ENCODE measurements at places on chromosomes 12 and 14.

DNA sequence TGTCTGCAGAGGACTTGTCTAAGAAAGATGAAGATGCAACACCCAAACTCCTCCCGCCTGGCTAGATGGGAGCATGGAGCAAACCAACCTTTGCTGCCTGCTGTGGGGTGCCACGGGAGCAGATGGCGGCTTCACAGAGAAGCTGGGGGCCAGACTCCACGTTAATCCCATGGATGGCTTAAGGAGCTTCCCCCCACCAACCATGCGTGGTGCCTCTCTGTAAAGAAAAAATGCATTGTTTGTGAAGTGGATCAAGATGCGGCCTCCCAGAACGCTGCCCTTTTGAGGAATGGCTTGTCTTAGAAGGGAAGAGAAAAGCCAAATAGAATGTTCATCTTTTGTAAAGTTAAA, 15.6 kb downstream of the MVK start:
- DNase-seq = no peak

GRCh38 chr12:7113389-7113871, 4.4 kb upstream of the C1RL start:
- DNase-seq = no peak

DNA sequence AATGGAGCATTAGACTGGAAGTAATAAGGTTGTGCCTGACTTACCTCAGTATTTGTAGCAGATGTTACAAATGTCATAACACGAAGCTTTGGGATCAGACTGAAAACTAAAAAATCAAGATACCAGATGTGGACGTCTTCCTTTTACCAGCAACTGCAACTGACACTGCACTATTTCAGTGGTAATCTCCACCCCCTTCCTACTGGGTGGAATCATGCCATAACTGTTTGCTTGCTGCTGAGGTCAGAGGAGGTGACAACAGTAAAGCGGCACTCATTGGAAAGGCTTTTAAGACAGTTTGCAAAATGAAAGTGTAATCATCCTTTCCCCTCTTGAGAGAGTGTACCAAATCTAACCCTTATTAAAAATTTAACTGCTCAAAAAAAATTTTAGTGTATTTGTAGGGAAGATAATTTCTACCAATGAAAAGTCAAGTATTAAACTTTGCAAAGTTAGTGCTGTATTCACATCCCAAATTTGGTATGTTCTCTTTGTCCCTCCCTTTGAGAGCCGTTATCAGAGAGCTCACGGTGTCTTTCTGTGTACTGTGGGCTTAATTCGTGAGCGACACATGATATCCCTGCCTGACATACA, 420.7 kb downstream of the NPAS3 start:
- DNase-seq = no peak

DNA sequence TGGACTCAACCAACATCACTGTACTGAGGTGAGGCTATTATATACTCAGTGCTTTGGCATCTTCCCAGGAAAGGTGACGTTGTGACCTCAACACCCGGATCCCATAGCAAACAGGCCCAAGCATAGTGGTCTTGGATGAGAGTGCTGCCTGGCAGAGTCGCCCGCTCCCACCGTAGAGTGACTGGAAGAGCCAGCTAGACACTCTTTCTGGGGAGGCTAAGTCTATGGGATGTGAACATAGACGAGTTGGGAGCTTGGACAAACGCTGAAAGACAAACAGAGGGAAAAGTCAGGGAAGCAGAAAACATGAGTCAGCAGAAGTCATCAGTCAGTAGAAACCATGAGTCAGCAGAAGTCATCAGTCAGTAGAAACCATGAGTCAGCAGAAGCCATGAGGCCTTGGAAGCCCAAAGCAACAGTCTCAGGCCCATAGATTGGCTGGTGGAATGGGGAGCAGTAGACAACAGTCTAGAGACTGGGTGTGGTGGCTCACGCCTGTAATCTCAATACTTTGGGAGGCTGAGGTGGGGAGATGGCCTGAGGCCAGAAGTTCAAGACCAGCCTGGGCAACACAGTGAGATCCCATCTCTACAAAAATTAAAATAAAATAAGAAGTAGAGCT, 66.4 kb upstream of the MAP1LC3B2 start:
- peak; percentile 30 for DNase-seq

GRCh38 chr14:41629876-41630275, 23.2 kb downstream of the LRFN5 start:
- DNase-seq = no peak

GRCh38 chr12:109446-109845, 42.9 kb downstream of the IQSEC3 start:
- DNase-seq = no peak

DNA sequence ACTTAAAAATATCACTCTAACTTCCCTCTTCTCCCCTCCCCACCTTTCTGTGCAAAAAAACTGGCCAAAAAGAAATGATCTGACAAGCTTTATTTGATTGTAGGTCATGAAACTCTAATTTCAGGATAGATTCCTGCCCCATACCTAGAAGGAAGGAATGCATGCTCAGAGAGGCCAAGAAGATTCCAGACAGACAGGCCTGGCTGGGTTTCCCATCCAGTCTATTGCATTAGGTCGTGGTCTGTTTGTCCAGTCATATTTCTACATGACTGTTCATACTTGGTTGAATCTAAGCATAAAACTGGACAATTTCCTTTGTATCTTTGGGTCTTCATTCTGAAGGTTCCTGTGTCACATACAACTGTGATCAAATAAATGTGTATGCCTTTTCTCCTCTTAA, 20.0 kb upstream of the SLC15A5 start:
- no peak for DNase-seq

GRCh38 chr12:113348849-113349536, 9.4 kb upstream of the PLBD2 start:
- no peak for DNase-seq

GRCh38 chr14:68203871-68204270, 384.3 kb downstream of the RAD51B start:
- DNase-seq = no peak

- DNase-seq = no peak
These were observed 1.9 kb upstream of the TSPAN9 start for GRCh38 chr12:3075315-3075714.

- no peak for DNase-seq
These were observed 113.6 kb downstream of the DAD1 start for GRCh38 chr14:22475381-22475780.

GRCh38 chr12:48671231-48671856, 10.7 kb downstream of the KANSL2 start:
- DNase-seq = no peak

DNA sequence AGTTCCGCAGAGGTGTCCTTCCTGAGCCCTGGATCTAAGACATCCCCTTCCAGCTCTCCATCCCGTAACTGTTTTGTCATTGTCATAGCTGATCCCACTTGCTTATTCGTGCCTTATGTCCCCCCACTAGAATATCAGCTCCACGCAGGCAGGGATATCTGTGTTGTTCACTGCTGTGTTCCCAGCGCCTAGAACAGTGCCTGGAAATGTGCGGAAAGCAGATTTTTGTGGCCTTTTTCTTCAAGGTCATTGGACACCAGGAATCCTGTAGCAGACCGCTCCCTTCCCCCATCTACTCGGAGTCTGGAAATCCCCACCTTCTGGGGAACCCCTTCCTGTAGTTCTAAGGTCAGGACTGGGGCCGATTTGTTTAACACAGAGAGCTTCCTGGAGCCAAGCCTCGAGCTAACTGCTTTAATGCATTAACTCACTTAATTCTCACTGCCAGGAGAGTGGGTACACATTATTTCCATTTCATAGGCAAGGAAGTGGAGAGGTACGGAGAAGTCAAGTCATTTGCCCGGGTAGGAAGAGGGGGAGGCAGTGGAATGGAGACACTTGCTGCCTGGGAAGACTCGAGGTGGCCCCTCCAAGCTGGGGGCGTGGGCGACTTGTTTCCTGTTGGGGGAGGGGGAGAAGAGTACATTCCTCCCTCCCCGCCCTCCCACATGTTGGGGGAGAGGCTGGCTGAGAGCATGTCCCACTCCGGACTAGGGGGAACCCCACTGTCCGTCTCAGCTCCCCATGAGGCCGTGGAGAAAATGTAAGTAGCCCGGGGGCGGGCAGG, 1.2 kb upstream of the SH2B3 start:
- DNase-seq = no peak

- no peak for DNase-seq
These were observed 32.3 kb upstream of the FICD start for GRCh38 chr12:108482717-108483212.

DNA sequence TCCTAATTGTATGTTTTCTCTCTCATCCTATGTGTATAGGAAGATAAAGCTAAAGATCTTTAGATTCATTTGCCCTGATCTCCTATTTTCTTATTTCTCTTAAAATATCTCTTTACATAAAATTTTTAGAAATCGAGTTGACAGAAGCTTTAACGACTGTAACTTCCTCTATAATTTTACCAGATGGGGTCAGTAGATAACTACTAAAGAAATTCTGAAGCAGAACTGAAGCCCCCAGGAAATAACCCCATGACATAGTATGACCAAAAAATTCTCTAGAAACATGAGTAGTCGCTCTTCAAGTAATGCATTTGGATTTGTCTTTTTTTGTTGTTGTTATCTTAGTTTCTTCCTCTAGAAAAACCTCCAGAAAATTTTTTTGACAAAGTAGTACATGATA, 288.0 kb downstream of the ERC1 start:
- DNase-seq = no peak

GRCh38 chr12:71764587-71765321, 10.1 kb downstream of the RAB21 start:
- no peak for DNase-seq

GRCh38 chr12:23576372-23576771, 373.1 kb downstream of the SOX5 start:
- DNase-seq = no peak

- no peak for DNase-seq
These were observed at the start of gene SDSL for GRCh38 chr12:113422030-113422885. Gene SDSL, plus strand, starts transcription at chr12:113422380. Its CDS starts 5,603 bp downstream, at chr12:113427983.

GRCh38 chr12:75542942-75543341, 31.5 kb upstream of the KRR1 start:
- DNase-seq = no peak

- DNase-seq = no peak
These were observed 229.4 kb downstream of the CHST11 start for GRCh38 chr12:104686196-104686595.

DNA sequence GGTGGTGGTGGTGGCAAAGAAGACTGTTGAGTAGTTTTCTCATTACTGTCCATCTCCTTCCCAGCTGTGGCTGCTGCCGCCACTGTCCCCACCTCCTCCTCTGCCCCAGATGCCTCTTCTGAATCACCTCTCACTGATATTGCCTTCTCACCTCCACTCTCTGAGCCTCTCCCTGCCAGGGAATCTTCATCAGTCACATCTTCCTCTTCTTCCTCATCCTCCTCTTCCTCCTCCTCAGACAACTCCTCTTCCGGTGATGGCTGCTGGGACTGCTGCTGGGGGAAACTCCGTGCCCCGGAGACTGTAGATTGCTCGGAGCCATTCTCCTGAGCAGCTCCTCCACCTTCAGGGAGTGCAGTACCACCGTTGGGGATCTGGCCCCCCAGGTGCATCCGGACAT, 2.9 kb downstream of the SALL2 start:
- DNase-seq = no peak

- DNase-seq = no peak
These were observed 179.2 kb downstream of the CACNA1C start for GRCh38 chr12:2231956-2232355.

DNA sequence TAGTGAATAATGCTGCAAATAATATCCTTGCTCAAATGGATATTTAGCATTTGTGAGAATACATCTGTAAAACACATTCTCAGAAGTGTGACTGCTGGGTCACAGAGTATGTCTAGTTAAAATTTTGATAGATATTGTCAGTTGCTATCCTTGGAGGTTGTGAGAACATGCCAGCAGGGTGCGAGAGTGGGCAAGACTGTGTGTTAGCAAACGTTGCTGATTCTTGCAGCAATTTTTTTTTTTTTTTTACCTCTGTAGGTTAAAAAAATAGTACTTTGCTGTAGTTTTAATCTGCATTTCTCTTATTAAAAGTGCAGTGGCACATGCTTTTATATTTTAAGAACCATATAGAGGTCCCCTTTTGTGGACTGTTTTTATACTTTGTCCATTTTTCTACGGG, 4.5 kb upstream of the NYNRIN start:
- DNase-seq = no peak

DNA sequence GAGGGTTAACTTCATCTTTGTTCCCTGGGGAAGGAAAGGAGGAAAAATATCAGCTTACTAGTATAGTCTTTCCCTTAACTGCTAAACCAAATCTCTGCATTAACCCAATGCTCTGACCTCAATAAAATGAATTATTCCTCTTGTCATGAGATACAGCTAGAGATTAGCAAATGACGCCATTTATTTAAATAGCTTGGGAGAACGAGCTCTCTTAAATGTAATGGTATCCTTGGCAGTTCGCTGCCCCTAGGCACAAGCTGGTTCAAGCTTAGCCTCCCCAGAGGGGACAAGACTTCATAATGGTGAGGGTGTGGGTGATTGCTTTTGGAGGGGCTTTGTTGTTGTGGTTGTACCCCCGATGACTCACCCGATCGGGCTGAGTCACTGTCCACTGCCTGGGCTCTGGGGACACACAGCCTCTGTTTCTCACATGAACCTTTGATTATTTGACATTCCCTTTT, 19.6 kb downstream of the FNTB start:
- no peak for DNase-seq

GRCh38 chr14:68397822-68398221, 395.0 kb downstream of the ZFP36L1 start:
- no peak for DNase-seq

DNA sequence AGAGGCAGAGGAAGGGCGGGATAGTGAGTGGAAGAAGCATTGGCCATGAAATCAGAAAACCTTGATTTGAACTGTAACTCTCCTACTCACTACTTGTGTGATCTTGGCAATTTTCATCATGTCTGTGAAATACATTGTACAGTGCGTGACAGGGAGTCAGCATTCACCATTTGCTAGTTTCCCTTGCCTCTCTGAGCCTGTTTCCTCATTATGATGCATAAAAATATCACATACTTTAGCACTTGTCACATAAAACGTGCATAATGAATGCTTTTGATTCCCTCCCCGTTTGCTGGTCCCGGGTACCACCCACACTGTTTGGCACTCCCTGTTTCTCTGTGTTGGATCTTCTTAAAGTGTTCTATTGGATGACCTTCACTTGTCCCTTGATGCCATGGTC, 101.1 kb upstream of the FRMD6 start:
- DNase-seq = no peak

- DNase-seq = no peak
These were observed 14.3 kb downstream of the TBX3 start for GRCh38 chr12:114669401-114670290.

- no peak for DNase-seq
These were observed 913.9 kb upstream of the SEL1L start for GRCh38 chr14:82447586-82447985.

DNA sequence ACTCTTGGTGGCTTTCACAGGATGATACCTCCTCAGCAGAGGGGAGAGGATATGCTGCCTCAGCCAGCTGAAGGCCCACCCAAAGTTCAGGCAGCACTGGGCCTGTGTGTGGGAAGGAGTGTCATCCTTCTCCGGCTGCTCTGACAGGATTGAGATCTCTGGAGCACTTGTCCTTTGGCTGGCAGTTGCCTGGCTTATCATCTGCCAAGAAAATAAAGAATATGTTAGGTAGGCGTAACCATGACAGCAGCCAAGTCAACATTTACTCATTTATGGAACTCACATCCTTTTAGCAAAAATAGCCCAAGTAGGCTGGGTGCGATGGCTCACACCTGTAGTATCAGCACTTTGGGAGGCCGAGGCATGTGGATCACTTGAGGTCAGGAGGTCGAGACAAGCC, 68.5 kb downstream of the PPFIBP1 start:
- no peak for DNase-seq

- peak; percentile 75 for DNase-seq
These were observed at the start of gene ATN1 for GRCh38 chr12:6927379-6928021. Gene ATN1, plus strand, starts transcription at chr12:6927959. Its CDS starts 6,043 bp downstream, at chr12:6934002.
